ENCODE measurements at places on chromosomes 4 and X.

DNA sequence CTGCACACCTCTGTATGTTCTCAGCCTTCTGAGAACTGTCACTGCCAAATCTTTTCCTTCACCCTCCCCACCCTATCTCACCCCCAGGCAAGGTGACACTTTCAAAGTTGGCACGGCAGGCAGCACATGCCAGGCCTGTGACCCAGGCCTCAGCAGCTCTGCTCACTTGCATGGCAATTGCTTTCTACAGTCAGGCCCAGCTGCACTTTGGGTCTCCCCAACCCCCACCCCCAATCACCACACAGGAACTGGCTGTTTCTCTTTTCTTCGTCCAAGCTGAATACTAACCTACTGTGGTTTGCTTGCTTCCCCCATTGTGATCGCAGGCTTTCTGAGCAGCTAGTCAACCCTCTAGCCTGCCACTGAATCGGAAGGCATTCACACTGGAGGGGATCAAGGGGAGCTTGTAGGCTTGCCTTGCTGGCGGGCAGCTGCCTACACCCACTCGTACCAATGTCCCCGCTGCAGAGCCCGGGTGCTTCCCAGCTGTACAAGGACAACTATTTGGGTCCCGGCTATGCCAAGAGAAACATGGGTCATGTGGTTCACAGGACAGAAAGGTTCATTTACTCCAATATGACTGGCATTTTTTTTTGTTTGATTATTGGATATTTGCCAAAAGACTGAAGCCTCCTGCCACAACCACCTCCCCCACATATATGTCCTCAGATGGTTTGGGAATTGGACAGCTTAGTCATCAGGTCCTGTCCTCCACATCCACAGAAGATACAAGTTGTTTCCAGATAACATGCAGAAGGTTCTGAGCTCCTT is 28.1 kb downstream of the SLC25A43 start:
- no peak for DNase-seq

DNA sequence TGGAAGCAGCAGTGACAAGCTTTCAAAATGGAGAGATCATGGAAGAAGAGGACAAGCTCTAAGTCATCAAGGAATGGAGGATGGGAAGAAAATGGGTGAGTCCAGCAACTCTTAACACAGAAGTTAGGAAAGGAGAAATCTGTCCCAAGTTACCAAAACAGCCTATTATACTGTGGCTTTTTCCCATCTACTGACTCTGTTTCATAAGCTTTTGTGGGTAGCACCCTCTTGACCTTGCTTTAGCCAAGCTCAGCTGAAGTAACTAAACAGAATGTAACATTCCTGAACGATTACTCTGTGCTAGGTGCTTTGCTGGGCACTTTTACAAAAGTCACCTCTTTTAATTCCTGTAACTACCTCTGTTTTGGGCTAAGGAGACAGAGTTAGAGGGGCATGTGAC is 54.9 kb downstream of the MAP7D2 start:
- DNase-seq = no peak

DNA sequence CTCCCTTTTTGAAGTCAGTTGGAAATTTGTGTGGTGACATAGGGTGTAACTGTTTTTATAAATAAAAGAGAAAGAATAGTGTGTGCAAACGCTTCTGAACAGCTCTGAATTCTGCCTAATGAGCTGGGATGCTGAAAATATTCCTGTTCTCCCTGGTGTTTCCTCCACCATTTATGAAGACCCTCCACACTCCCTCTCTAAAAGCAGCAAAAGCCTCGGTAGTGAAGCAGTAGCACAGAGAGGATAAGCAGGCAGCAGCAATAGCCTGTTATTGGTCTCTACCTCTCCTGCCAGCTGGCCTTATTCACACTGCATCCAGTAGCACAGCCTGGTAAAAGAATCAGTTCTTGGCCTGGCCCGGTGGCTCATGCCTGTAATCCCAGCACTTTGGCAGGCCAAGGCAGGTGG is 406.1 kb downstream of the IQCM start:
- no peak for DNase-seq

DNA sequence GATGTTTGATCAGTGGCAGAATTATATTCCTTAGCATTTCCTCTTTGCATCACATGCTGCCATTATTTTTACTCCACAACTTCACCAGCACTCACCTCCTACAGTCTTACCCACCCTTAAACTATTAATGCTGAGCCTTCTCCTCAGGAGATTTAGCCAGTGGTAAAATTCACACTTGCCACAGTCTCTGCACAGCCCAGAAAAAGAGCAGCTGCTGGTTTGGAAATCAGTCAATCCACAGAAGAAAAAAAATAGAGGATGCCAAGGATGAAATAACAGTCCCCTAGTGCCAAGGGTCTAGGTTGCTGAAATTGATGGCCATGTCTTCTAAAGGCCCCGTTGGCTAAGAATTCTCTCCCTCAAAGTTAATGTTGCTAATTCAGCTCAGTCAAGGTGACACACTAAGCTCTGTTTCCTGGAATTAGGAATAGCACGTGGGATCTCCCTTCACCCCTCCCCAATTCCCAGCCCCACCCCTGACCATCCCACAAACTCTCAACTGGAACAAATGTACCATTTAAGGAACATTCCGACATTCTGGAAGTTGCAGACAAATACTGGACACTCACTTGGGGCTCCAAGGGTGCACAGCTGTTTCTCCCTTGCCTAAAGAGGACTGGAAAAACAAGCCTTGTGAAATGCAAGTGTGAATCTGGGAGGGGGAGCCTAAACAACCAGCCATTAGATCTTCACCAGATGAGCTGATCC is 5.7 kb downstream of the ATP1B4 start:
- DNase-seq = no peak

DNA sequence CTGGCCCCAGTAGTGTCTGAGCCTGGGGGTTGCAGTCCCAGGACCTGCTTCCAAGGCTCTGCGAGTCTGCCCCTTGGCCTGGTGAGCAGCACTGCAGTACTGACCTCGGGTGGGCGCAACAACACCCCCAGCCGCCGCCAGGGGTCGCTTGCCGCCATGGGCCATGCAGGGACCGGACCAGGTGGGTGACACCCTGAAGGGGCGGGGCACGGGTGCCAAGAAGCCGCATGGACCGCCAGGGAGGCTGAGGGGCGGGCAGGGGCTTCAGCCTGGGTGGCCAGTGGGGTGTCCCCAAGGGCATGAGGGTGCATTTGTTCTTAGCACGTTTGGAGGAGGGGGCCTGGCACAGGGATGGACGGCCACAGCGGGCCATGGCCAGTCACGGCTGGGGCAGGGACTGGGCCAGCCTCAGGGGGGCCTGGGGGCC is 25.0 kb downstream of the TACC3 start:
- DNase-seq = peak; percentile 76

GRCh38 chrX:129825746-129826505 is 17.8 kb downstream of the ZDHHC9 start:
- DNase-seq = no peak
